ENCODE measurements at places on chromosomes 2 and 18.

DNA sequence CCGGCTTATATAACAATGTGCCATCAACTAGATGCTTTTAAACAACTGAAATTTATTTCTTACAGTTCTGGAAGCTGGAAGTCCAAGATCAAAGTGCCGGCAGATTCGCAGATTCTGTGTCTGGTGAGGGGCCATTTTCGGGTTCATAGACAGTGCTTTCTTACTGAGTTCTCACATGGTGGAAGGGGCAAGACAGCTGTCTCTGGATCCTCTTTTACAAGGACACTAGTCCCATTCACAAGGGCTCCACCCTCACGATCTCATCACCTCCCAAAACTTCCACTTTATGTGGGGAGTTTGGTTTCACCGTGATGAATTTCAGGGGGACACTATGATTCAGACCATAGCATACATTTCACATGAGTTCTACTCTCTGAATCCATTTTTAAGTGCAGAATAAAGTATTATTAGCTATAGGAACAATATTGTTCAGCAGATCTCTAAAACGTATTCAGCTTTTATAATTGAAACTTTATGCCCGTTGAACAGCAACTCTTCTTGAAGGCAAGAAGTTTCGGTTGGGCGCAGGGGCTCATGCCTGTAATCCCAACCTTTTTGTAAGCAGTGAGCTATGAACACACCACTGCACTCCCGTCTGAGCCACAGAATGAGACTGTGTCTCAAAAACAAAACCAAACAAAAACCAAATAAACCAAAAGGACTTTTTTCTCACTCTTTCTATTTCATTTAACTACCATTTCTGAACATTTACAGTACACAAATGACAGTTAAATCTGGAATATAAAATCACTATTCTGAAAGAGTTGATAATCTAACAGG, 502.8 kb downstream of the CMPK2 start:
- no peak for DNase-seq

GRCh38 chr2:169659320-169659719, 34.9 kb downstream of the CFAP210 start:
- no peak for DNase-seq

DNA sequence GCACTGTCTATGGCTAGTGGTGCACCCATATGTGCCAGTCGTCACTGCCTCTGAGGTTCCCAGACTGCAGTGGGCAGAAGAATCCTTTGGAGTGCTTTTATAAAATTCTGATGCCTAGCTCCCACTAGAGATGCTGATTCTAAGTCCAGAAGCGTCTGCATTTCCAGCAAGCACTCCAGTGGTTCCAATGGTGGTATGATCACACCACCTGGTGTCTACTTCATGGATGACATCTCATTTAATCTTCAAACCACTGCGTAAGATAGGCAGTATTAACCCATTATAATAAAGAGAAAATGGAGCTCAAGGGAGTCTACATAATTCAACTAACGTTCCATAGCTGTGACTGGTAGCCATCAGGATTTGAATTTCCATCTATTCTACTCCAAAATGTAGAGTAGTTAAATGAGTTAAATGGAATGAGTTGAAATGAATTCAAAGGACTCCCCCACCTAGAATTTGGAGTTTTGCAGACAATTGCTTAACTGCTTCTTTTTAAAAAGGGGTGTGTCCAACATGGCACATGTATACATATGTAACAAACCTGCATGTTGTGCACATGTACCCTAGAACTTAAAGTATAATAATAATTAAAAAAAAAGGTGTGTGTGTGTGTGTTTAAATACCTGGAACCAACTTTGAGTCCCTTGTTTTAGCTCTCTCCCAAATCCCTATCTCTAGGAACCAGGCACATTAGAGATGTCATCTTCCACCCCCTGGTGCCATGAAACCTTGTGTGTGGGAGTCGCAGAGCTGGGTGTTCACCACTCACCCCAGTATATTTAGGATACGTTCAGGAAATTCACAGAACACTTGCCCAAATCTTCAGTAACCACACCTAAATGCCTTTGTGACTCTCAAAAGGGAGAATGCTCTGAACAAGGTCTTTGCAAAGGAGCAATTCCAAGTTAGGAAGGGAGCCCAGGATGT, 14.1 kb downstream of the LAMA3 start:
- peak; percentile 79 for DNase-seq

DNA sequence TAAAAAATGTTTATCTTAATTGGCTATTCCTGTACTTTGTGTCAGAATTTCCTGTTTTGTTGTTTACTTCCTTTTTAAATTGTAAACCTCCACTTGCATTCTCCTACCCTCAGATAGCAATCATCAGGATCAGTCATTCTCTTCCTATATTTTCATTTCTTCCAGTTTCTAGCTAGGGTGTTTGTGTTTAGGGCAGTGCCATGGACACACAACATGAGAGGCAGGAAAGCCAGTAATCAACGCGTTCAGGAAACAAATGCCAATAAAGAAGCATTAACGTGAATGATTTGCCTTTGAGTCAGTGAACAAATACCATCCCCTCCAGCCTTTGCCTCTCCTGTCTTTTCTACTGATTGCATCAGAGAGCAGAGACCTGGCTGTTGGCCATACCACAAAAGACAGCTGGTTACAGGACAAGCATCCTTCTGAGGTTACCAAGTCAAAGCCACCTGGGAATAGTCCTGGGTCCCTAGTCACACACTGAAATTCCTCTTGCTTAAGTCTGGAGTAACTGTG, 56.7 kb upstream of the FHL2 start:
- DNase-seq: peak; percentile 94

DNA sequence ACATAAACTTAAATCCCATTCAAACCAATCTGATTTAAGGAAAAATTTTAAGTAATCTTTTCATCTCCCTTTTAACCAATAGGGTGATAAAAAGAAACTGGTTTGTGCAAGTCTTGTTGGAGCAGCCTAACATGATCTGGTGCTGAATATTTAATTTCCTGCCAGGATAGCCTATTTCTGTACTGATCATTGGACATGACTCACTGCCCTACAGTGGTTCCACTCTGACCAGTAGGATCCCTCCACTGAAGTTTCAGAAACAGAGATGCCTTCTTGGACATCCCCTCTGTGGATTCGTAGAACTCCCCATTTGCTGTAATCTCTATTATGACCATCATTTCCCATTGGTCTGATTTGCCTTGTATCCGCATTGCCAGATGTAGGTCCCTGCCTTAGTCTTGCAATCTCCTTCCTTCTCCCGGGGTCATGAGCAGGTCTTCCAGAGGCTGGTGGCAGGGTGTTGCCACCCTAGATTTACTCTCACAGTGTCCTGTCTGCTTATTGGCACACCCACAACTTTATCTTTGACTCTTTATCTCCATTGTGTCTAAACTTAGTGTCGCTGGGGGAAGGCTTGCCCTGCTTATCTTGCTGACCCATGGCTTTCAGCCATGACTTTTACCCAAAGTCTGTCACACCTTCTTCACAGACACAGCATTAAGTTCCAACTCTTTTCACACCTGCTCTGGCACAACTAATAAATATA, 12.3 kb upstream of the SETBP1 start:
- DNase-seq: no peak

DNA sequence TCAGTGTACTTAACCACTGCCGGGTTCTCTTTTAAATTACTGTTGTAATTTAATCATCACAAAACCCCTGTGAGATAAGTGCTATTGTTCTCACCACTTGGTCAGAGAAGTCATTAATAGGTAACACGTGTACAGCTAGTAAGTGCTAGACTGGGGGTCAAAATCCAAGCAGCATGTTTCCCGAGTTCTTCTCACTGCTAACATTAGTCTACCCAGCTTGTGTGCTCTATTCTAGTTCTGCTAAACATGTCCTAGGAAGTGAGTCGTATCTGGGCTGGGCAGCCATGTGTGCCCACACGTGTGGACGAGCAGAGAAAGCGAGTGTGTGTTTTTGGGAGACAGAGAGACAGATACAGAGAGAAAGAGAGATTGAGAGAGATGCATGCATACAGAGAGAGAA, 94.1 kb downstream of the BIN1 start:
- peak; percentile 22 for DNase-seq

- no peak for DNase-seq
These were observed 61.1 kb downstream of the COA5 start for GRCh38 chr2:98547092-98547790.

GRCh38 chr18:13048061-13048595, 57.0 kb downstream of the CEP192 start:
- DNase-seq: peak; percentile 13

- no peak for DNase-seq
These were observed 1560.6 kb upstream of the SLC39A10 start for GRCh38 chr2:194096402-194096801.

- no peak for DNase-seq
These were observed 35.2 kb downstream of the CYRIA start for GRCh38 chr2:16630463-16630862.

DNA sequence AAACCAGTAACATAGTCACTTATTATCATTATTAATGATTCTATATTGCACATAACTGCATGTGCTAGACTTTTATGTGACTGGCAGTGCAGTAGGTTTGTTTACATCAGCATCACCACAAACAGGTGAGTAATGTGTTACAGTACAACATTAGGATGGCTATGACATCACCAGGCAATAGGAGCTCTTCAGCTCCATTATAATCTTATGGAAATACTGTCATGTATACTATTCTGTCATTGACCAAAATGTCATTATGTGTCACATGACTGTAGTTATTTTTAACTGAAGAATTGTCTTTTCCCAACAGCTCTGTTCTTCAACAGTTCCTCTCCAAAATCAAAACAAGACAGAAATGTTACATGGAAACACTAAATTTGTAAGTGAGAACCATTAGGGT, 96.3 kb downstream of the C18orf54 start:
- no peak for DNase-seq

GRCh38 chr2:240388471-240389301, 46.8 kb upstream of the GPC1 start:
- DNase-seq: no peak

DNA sequence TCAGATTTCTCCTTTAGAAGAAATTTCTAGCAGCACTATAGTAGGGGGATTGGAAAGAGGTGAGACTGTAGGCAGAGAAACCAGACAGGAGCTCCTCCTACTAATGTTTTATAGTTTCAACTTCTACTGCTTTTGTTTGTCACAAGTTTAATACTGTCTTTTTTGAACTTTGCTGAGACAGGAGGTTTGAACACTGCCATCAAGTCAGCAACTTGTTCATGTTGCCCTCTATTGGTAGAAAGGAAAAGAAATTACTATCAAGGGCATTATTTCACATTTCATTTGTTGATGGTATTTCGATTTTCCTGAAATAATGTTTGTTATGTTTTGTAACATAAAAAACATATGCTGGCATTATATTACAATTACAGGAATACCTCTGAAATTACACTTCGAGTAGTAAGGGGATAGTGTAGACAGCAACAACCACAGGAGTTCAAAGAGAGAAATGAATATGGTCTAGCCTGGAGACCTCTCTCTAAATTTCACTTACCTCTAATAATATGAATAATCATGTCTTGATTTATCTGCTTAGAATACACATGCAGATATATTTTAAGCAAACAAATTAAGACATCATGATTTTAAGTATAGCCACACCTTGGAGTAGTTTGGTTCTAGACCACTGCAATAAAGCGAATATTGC, 12.4 kb upstream of the CCDC88A start:
- DNase-seq: peak; percentile 52

GRCh38 chr2:85275984-85276540, 51.7 kb downstream of the TGOLN2 start:
- DNase-seq: no peak

DNA sequence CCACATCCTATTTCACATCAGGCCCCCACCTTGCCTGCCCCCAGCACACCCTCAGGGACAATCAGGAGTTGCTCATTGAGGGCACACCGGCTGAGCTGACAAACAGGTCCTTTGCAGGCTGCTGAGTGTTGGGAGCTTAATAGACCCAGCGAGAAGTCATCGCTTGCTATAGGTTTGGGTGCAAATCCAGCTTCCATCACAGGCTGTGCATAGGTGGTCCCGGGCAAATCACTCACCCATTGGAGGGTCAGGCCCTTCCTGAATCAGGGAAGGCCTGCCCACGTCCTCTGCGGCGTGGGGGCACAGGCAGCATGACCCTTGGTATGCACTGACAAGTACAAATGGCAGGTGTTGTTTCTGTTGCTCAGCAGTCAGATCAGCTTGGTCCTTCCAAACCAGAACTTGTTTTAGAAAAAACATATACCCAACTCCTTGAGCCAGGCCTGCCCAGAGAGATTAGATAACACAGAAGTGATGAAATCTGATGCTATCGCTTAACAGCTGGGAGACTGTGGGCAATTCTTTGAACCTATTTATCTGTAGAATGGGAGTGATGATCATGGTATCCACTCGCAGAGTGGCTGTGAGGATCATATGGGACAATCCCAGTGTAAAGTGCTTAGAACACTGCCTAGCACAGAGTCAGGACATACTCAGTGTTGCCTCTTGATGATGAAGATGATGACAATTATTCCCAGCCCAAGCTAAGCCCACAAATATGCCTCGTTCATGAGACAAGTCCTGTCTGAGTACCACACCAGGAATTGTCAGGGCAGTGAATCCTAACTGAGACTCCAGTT, 34.9 kb downstream of the SMAD7 start:
- DNase-seq: peak; percentile 54

DNA sequence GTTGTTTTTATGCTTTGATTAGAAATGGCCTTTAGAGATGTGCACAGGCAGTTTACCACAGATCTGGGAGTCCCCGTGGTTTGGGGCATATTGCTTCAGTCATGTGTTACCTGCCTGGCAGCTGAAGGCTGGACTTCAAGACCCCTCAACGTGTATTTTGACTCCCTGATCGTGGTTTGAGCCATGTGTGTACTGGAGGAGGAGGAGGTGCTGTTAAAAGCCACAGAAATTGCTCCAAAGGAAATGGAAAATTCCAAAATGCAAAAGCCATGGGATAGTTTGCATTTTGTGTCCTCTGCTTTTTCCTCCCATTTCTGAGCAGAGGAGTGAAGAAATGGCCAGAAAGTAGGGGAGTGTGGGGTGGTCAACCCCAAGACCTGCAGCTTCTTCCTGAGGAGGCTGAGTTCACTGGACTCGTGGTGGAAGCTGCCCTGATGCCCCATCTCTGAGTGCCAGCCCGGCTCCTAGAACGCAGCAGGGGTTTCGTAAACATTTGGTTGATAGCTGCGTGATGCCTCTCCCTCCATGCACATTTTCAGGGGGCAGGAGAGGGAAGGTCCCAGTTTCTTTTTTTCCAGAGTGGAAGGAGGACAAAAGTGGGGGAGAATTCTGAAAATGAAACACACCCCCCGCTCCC, 45.7 kb downstream of the ITGB1BP1 start:
- DNase-seq: peak; percentile 46

DNA sequence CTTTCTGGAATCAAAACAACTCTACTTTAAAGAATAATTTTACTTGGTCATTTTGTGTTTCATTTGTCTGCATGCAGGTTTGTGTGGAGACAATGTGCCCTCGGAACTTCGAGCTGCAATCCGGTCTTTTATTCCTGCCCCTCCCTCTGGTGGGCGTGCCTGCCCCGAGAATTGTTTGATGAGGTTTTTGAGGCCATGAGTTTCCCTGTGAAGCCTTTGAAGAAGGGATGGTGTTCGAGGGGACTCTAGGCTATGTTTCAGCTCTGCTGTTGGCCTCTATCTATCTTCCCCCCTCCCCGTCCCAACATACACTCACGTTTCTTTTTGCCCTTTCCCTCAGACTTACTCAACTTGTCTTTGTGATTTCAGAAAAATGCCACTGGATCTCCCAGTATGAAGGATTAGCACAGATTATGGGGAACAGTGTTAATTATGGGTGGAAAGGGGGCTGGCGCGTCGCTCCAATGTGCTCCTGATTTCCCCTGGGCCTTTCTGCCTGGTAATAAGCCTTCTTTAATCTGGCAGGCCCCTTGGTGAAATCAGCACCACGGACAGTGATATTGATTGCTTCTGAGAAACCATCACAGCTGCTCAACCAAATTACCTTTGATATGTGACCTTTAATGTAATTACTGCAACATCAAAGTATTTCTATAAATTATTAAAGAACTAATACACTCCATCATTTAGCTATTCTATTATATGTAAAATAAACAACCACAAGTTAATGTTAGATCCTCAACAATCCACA, 82.2 kb downstream of the CELF4 start:
- peak; percentile 36 for DNase-seq
